ENCODE measurements at places on chromosomes 1 and 21. TPM values are rescaled to one million over a fixed set of nuclear protein-coding genes. Genes with fewer than 3 reads are reported as not detected.

CENPF gene
- 0.60 TPM for total RNA-seq

TAL1 gene
- total RNA-seq: 5.1 TPM

SPRR1A gene
- not detected for total RNA-seq

CYYR1 gene
- total RNA-seq: 27.8 TPM

CYP4Z1 gene
- 0.29 TPM for total RNA-seq

DEPDC1 gene
- 0.62 TPM for total RNA-seq

USH2A gene
- total RNA-seq: 1.7 TPM

TFAP2E gene
- total RNA-seq: 0.47 TPM

AMPD1 gene
- not detected for total RNA-seq

A3GALT2 gene
- 0.24 TPM for total RNA-seq

TIAM1 gene
- total RNA-seq: 6.7 TPM

DNAJC28 gene
- 5.4 TPM for total RNA-seq

ST6GALNAC3 gene
- 4.6 TPM for total RNA-seq

RAP1GAP gene
- 16.4 TPM for total RNA-seq

RGS18 gene
- total RNA-seq: 1.2 TPM

HUNK gene
- 0.38 TPM for total RNA-seq

NOS1AP gene
- total RNA-seq: 2.8 TPM

FNDC10 gene
- 1.3 TPM for total RNA-seq

ASAP3 gene
- 36.4 TPM for total RNA-seq

EDN2 gene
- 0.18 TPM for total RNA-seq

ANP32E gene
- total RNA-seq: 25.5 TPM

PLOD1 gene
- total RNA-seq: 83.7 TPM
